ENCODE measurements at places on chromosomes 6 and 20. TPM values are rescaled to one million over a fixed set of nuclear protein-coding genes. Genes with fewer than 3 reads are reported as not detected.

DNA sequence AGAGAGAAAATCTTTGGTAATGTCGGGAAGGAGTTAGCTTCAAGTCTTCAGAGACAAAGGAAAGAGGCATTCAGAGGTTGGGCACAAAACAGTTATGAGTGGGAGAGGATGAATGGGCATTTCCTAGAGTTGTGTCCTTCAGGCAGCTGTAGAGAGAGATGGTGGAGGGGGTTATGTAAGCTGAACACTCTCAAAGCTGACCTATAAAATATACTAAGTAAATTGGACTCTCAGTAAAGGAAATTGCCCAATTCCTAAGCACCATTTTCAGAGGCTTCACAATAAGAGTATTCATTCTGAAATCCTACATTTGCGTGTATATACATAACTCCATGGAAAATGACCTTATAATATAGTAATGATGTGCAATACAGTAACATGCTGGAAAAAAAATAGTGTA lies 161.2 kb downstream of the KCNQ5 start:
- no peak overlapping the region for H3K4me3 ChIP-seq
- DNase-seq, result no peak

Gene MUCL3
- total RNA-seq, result not detected

DNA sequence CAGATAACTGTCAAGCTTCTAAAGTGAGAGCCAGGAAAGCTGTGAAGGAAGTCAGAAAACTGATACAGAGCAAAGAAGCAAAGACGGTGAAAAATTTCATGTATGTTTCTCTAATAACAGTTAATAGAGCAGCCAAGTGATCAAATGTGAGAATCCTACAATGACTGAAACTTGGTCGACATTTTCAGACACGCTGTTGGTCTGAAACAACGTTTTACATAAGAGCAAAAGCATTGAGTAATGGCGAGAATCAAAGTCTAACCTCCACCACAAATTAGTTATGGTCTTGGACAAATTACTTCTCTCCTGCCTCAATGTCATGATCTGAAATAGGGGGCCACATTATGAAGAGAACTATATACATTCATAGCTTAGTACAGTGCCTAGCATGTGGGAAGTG lies 3.3 kb downstream of the MKKS start:
- H3K4me3 ChIP-seq, result no peak overlapping the region
- no peaks in the 10 kb centered on the region for H3K36me3 ChIP-seq
- no peak overlapping the region for H3K27ac ChIP-seq
- no peaks in the 10 kb centered on the region for H3K4me1 ChIP-seq
- H3K27me3 ChIP-seq, result no peaks in the 10 kb centered on the region

DNA sequence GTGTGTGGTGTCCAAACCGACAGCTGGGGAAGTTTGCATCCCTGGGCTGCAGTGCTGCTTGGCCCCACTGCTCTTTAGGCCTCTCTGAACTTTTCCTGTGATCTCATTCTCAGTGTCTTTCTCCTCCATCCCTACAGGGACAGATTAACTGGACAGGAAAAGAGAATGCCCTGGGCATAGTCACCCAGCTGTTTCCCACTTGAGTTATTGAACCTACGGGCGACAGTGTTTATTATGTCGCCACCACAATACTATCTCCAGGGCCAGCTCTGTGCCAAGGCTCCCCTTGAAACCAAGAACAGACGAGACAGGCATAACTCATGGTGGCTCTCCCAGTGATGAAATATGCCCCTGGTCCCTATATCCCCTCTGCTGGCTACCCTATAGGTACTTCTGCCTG lies 147.8 kb upstream of the EPHA7 start:
- no peaks in the 10 kb centered on the region for H3K4me1 ChIP-seq
- H3K27me3 ChIP-seq, result no peaks in the 10 kb centered on the region
- H3K36me3 ChIP-seq, result no peaks in the 10 kb centered on the region

Gene SLC16A10
- total RNA-seq, result 27.7 TPM
